NCI-H526 (cell line): ENCODE measurements at places on chromosomes 12 and 14.

- no peak for DNase-seq
Measured at GRCh38 chr12:94670898-94671297, 20.5 kb upstream of the TMCC3 start.

GRCh38 chr12:68067762-68068376 lies 78.6 kb downstream of the IFNG-AS1 start:
- no peak for DNase-seq

- peak; percentile 86 for DNase-seq
Measured at GRCh38 chr12:52004042-52004648, 2.6 kb upstream of the TAMALIN start.

GRCh38 chr12:49959685-49960473 lies 1.8 kb upstream of the AQP5 start:
- no peak for DNase-seq

DNA sequence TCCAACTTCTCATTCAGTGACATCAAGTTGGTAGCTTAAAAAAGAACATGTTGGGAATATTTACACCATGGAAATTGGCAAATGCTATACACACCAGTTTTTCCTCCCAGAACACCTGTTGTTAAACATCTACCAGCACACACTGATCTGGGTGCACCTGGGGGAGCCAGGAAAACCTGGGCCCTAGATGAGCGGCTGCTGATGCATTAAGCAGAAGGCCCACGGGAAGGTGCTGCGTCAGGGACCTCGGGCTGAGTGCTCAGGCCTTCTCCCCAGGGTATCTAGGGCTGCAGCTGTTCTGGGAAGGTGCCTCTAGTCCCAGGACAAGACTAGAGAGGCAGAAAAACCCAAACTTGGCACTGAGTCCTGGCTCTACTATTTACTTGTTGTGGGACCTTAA lies 2.8 kb upstream of the NGB start:
- no peak for DNase-seq

- no peak for DNase-seq
Measured at GRCh38 chr12:64694130-64695040, 64.8 kb downstream of the GNS start.

DNA sequence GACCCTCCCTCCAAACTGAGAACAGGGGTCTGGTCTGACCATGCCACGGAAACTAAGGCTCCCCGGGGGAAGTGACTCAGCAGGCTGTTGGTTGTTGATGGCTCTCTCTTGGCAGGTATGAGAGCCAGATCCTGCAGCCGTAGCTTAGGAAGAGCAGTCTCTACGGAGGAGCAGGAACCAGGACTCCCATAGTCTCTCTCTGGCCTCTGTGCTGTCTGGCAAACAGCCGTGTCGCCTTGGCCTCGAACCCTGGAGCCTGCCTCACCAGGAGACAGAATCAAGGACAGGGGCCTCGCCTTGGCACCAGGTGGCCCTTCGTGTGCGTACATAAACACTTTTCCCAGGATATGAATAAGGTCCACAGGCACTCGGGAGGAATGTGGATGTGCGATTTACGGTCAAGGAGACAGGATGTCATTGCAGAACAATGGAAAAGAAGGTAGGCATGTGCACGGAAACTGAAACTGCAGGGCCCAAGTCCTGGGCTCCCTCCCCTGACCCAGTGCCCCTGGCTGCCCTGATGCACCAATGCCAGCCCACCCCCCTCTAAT lies 7.9 kb downstream of the VWF start:
- no peak for DNase-seq

DNA sequence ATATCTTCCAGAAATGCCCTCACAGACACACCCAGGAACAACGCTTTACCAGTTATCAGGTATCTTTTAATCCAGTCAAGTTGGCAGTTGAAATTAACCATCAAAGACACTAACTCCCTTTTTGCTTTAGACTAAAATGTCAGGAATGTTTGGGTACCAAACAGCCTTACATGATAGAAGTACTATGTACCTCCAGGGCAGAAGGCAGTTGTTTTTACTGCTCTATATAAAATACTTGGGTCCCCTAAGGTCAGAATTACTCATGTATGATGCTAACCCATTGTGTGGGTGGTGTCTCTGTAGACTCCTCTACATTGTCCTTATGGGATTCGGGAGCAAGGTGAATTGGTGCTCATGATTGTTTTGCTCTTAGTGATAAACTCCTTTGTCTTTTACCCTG lies 492.5 kb upstream of the FLRT2 start:
- no peak for DNase-seq

GRCh38 chr12:104640956-104641355 lies 184.2 kb downstream of the CHST11 start:
- no peak for DNase-seq

DNA sequence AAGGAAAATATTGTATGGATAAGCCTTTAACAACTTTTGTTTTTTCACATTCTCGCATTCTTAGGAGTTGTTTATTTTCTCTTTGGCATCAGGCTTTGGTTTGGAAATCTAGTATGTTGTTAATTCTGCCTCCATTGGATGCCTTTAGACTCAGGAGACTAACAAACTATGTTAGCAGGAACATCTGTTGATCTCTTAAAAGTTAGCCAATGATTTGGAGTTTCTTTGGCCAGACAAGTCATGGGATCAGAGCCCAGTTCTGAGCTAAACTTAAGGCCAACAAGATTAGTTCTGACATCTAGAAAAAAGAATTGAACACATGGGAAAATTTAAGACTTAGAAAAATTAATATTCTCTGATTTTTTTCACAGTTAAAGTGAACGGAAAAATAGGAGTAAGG lies 35.3 kb upstream of the STRAP start:
- DNase-seq = no peak

- DNase-seq = no peak
Measured at GRCh38 chr12:75177997-75178396, 31.6 kb downstream of the KCNC2 start.

GRCh38 chr12:117100251-117100650 lies 1.0 kb upstream of the TESC start:
- DNase-seq = no peak

GRCh38 chr12:113465808-113466453 lies 5.7 kb downstream of the LHX5 start:
- no peak for DNase-seq

DNA sequence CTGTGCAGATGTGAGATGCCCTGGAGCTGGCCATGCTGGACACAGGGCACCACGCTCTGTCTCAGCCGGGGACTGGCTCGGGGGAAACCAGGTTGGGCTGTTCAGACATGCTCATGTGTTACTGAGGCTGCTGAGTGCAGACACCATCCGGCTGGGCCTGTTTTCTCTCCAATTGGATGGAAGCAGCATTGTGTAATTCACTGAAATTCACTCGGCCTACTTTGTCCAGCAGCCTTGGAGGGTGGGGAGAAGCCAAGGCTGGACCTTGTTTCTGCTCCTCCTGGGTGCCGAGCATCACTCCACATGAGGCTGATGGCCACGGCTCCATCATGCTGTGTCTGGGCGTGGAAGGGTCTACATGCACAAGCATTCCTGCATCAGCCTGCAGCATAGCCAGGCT lies 130.7 kb downstream of the SMOC1 start:
- no peak for DNase-seq

DNA sequence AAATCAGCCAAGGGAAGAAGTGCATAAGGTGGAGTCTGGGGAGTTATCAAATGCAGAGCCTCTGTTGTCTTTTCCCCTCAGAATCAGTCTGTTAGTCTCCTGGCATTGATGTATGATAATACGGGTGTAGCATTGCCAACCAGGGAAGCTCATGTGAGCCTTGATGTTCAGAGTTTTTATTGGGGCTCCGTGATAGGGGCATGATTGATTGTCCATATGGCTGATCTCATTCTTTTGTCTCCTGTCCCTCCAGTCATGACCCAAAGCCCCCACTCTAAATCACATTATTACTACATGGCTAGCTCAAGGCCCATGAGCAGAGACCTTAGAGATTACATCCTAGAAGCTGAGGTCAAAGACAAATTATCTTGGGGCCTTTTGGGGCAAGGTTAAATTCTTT lies 140.9 kb downstream of the NUBPL start:
- no peak for DNase-seq

DNA sequence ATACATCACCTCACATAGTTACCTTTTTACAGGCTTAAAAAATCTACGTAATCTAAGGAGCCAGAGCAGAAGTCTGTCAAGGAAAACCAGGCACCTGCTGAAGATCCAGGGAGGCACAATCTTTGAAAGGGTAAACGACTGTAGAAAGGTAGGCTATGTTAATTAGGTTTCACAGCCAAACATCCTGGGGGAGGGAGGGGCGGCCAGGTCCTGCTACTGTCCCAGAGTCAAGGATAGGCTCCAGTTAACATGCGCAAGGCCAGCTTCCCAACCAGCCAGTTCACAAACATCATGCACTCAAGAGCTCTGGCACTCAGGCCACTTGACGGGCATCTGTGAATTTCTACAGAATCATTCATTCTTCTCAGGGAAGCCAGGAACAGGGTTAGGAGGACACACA lies 22.9 kb downstream of the NIN start:
- no peak for DNase-seq

DNA sequence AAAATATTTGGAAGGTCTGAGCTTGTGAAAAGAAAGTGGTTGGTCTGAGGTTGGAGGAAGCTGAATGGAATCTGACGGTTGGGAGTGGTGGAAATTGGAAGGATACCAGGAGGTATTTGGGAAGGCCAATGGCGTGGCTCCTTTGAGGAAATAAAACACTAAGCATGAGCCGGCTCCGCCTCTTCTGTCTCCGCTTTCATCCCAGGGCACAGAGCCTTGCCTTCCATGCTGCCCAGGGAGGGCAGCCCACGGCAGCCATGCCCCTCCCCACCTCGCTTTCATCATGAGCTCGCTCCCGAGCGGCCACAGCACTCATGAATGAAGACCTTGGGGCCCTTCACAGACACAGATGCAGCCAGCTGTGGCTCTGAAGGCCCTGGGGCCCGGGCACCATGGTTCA lies 36.2 kb downstream of the HSP90AA1 start:
- DNase-seq = no peak

DNA sequence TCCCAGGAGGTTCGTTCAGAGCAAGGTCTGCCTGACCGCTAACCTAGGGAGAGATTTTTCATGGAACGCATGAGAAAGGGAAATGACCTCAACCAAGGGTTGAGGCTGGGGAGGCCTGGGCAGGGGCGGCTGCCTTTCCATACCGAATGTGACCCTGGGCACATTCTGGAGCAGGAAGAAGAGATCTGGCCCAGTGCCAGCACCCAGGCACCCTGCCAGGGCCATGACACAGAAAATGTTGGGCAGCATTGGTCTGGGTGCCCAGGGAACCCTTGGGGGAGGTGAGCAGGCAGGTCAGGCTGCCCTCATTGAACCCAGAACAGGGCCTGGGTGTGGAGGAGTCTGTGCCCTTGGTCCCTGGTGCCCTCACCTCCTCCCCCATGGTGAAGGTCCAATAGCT lies 106.8 kb downstream of the CALM1 start:
- DNase-seq = no peak

- no peak for DNase-seq
Measured at GRCh38 chr14:100604709-100605108, 17.5 kb upstream of the BEGAIN start.

DNA sequence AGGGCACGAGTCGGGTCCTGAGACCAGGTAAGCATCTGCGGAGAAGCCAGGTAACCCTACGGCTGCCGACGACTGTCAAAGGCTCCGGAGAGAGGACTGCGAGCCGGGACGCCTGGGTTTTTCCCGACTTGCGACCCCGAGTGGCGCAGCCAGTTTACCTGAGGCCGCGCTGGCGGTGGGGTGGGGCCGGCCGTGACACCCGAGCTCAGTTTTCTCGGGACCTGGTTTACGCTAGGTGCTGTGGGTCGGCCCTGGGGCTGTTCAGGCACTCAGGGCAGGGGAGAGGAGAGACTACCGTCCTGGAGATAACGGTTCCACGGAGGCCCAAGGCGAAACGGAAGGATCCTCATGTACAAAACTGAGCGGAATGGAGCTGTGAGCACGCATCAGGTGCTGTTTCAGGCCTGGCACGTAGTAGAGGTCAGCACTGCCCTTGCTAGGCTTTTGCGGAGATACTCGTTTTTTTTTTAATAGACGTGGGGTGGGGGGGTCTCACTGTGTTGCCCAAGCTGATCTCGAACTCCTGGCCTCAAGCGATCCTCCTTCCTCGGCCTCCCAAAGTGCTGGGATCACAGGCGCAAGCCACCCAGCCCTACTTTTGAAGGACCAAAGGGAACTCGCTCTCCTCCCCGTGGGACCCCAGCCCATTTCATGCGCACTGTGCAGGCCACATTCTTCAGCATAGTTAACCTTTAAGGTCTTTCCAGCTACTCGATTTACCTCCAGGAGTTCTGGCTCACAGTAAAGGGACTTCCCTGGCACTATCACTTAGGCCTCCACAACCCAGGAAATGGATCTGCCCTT lies 471 bp downstream of the MTRFR start:
- no peak for DNase-seq

GRCh38 chr12:107196681-107197080 lies 103.3 kb upstream of the CRY1 start:
- DNase-seq = no peak

DNA sequence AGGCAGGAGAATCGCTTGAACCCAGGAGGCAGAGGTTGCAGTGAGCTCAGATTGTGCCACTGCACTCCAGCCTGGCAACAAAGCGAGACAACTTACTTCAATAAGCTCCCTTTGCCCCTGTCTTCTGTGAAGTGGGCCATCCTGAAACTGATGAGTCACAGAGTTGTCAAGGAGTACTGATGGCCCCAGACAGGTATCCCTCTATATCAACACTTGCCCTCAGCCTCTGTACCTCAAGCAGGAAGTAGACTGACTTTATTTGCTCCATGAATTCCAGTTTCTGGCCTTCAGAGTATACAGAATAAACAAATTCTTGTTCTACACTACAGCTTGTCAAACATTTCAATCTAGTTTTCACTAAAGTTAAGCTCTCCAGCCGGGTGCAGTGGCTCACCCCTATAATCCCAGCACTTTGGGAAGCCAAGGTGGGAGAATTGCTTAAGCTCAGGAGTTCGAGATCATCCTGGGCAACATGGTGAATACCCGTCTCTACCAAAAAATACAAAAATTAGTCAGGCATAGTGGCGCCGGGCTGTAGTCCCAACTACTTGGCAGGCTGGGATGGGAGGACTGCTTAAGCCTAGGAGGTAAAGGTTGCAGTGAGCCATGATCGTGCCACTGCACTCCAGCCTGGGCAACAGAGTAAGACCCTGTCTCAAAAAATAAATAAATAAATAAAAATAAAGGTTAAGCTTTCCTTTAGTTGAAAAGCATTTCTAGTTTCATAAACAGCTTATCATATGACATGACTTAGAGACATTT lies 16.4 kb upstream of the LRP10 start:
- no peak for DNase-seq

- peak; percentile 26 for DNase-seq
Measured at GRCh38 chr12:2691006-2691344, 103.8 kb upstream of the FKBP4 start.
